ENCODE measurements at places on chromosomes 12 and 14.
A peak's percentile ranks its signal among the peaks of the same experiment; 100 is the strongest.

GRCh38 chr14:87203346-87203745 is 789.6 kb downstream of the GALC start:
- H3K36me3 ChIP-seq = no peaks in the 10 kb centered on the region
- no peak overlapping the region for H3K27ac ChIP-seq
- DNase-seq = no peak
- no peaks in the 10 kb centered on the region for H3K4me1 ChIP-seq
- no peak overlapping the region for H3K4me3 ChIP-seq

- no peaks in the 10 kb centered on the region for H3K27me3 ChIP-seq
- no peaks in the 10 kb centered on the region for H3K36me3 ChIP-seq
- no peak for DNase-seq
- H3K27ac ChIP-seq = no peak overlapping the region
Measured at GRCh38 chr12:100263131-100263530, 3.7 kb downstream of the DEPDC4 start.

DNA sequence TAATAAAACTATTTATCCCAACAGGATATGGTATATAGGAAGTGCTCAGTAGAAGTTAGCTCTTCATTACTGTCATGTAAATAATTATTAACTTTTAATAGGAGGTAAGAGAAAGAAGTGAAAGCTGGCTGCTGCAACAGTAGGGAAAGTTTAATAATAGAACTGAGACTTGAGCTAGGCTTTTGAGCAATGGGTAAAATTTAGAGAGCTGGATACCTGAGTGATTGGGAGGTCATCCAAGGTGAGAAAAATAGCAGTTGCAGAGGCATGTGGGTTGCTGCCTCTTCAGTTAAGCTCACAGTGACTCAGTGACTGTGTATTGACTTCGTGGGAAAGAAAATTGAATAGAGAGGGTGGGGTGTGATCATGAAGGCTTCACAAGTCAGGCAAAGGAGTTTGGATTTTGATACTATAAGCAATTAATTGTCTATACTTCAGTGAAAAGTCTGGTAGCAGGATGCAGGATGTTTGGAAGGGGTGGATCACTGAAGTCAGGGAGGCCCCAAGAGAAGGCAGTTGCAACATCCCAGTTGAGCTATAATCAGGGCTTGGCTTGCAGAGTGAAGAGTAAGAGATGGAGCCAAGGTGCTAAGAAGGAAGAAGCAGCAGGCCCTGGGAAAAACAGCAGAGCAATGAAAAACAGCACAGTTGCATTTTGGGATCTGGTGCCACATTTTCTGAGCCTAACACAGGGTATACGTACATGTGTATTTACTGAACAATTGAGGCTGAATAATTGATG is 172.0 kb upstream of the FRMD6 start:
- DNase-seq = no peak
- no peaks in the 10 kb centered on the region for H3K36me3 ChIP-seq
- no peaks in the 10 kb centered on the region for H3K4me1 ChIP-seq
- H3K27me3 ChIP-seq = no peaks in the 10 kb centered on the region

- no peaks in the 10 kb centered on the region for H3K27me3 ChIP-seq
- peak overlapping the region; percentile 91 for H3K27ac ChIP-seq
- peak overlapping the region; percentile 8 for H3K4me3 ChIP-seq
- no peak for DNase-seq
- H3K36me3 ChIP-seq = peaks cover 5% of the 10 kb centered on the region
Measured at GRCh38 chr12:94208622-94208966, 60.2 kb downstream of the PLXNC1 start.

DNA sequence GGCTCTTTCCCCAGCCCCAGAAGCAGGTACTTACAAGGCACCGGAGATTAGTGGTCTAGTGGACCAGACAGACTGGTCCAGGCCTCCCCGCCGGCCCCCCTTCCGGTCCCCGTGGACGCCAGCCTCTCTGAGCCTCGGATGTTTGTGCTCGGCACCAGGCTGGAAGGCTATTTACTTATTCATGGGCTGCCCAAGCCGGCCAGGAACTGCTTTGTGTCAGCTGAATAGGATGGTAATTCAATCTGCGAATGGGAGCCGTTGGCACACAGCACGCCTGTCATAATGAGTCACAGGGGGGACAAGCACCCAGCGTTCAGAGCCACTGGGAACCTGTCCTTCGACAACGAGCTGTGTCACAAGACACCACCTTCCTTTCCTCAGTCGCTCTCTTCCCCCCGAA is 82.3 kb downstream of the RIMBP2 start:
- H3K36me3 ChIP-seq = no peaks in the 10 kb centered on the region
- no peak overlapping the region for H3K27ac ChIP-seq
- no peak for DNase-seq
- no peaks in the 10 kb centered on the region for H3K27me3 ChIP-seq
- H3K4me3 ChIP-seq = no peak overlapping the region
- H3K4me1 ChIP-seq = no peaks in the 10 kb centered on the region

- DNase-seq = no peak
- no peak overlapping the region for H3K4me3 ChIP-seq
- H3K4me1 ChIP-seq = no peaks in the 10 kb centered on the region
- H3K27ac ChIP-seq = no peak overlapping the region
Measured at GRCh38 chr12:105588106-105588505, 257.6 kb downstream of the C12orf75 start.

DNA sequence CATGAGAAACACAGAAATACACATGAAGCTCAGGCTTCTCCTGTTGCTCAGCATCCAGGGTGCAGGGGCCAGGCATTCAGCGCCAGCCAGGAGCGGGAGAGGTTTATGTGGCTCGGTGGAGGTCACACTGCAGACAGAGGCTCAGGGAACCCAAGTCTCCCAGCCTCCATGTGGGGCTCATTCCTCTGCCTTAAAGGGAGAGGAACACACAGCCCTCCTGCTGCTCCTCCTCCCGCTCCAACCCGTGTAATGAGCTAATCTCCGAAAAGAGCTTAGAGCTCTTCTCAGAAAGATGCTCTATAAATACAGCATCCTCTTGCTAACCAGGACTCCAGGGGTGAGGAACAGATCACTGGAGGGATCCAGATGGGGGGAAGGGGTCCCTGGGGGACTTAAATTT is 28.2 kb downstream of the FGF6 start:
- DNase-seq = no peak
- H3K27ac ChIP-seq = no peak overlapping the region
- H3K27me3 ChIP-seq = no peaks in the 10 kb centered on the region
- peaks cover 18% of the 10 kb centered on the region for H3K4me1 ChIP-seq

DNA sequence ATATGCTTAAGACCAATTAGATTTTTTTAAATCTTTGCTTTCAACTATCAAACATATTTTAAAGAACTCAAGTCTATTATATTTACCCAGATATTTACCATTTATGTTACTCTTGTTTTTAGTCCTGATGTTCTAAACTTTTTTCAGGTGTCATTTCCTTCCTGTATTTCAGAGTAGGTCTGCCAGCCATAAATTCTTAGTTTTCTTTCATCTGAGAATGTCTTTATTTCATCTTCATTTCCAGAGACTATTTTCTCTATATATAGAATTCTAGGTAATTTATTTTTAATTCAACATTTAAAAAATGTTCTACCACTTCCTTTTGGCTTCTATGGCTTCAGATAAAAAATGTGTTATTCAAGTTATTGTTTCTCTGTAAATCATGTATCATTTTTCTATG is 218.2 kb upstream of the AMIGO2 start:
- no peak overlapping the region for H3K4me3 ChIP-seq
- DNase-seq = peak; percentile 44
- peaks cover 4% of the 10 kb centered on the region for H3K4me1 ChIP-seq
- H3K27me3 ChIP-seq = no peaks in the 10 kb centered on the region
- H3K36me3 ChIP-seq = no peaks in the 10 kb centered on the region
- H3K27ac ChIP-seq = no peak overlapping the region

GRCh38 chr14:76117789-76118484 is 33.8 kb upstream of the GPATCH2L start:
- H3K36me3 ChIP-seq = no peaks in the 10 kb centered on the region
- no peaks in the 10 kb centered on the region for H3K4me1 ChIP-seq
- no peak for DNase-seq
- H3K27ac ChIP-seq = no peak overlapping the region
- H3K27me3 ChIP-seq = peaks cover 18% of the 10 kb centered on the region

- H3K4me1 ChIP-seq = peaks cover 7% of the 10 kb centered on the region
- no peaks in the 10 kb centered on the region for H3K27me3 ChIP-seq
- no peak overlapping the region for H3K27ac ChIP-seq
- no peaks in the 10 kb centered on the region for H3K36me3 ChIP-seq
- H3K4me3 ChIP-seq = no peak overlapping the region
Measured at GRCh38 chr12:79885911-79886490, 48.9 kb downstream of the PPP1R12A start.

DNA sequence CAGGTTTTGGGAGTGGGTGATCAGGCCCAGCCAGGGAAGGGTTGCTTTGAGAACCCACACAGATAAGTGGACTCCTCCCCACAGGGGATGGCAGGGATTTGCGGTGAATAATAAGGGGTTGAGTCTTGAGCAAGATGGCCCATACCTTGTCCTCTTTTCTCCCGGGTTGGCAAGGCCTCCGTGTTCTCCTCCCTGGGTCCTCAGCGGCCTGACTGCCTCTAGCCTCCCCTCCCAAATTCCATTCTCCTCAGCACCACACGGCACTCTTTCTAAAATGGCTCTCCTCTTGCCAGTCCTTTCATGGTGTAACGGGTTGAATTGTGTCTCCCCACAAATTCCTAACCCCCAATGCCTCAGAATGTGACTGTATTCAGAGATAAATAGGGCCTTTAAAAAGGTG is 70.0 kb downstream of the CHST11 start:
- H3K36me3 ChIP-seq = peaks cover 3% of the 10 kb centered on the region
- no peak overlapping the region for H3K4me3 ChIP-seq
- no peak for DNase-seq
- H3K27me3 ChIP-seq = no peaks in the 10 kb centered on the region
- H3K4me1 ChIP-seq = peaks cover 51% of the 10 kb centered on the region

GRCh38 chr12:123962513-123962912 is 10.1 kb downstream of the CCDC92 start:
- H3K27ac ChIP-seq = no peak overlapping the region
- no peak overlapping the region for H3K4me3 ChIP-seq
- H3K36me3 ChIP-seq = no peaks in the 10 kb centered on the region

- H3K4me1 ChIP-seq = no peaks in the 10 kb centered on the region
- H3K36me3 ChIP-seq = no peaks in the 10 kb centered on the region
Measured at GRCh38 chr12:113021500-113021899, 35.0 kb upstream of the DTX1 start.

DNA sequence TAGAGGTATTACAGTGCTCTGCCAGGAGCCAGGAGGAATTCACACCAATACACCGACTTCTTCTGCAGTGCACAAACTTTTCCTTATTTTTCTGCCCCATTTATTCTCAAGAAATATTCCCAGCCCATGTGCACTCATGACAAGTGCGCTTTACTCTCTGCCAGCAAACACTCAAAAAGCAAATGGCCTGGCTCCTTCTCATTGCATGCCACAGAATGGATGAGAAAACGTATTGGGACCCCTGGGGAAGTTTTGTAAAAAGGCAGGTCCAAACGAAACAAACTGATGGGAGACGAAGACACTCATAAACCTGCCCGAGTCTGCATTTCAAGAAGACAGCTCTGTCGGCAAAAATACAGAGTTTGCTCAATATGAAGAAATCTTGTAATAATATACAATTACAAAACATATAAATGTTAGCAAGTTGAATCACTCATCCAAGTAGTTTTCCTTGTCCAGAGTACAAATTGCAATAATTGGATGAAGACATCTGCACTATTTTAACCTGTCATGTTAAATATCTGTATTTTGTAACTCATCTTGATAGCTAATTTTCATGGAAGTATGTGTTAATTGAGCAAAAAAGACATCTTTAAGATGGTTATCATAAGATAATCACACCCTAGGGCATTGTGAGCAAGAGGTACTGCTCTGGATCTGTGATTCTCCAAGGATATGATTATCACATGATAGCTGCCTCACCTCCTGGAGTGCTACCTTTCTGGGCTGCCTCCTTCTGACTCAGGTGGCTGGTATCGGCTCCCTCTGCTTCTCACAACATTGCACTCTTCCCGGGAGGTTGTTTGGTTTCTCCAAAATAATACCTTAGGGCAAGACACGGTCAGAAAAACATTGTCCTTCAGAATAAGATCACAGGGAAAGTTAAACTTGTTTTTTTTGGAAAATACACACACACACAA is 260.8 kb upstream of the G2E3 start:
- peaks cover 3% of the 10 kb centered on the region for H3K4me1 ChIP-seq
- no peak overlapping the region for H3K4me3 ChIP-seq
- no peaks in the 10 kb centered on the region for H3K27me3 ChIP-seq
- H3K36me3 ChIP-seq = no peaks in the 10 kb centered on the region
- no peak for DNase-seq

DNA sequence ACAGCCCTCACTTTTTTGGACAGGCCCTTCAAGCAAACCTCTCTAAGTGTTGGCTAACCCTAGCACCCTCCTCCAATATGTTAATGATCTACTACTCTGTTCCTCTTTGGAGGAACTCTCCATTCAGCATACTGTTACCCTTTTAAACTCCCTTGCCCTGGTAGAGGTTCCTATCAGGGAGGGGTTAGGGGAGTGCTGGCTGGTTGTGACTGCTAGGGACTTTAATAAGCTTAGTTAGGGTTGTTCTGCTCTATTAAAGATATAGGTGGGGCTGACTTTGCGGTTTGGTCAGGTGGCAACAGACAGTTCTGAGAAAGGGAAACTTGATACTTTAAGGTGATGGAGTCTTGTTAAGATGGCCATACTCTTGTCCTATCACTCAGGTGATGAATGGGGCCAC is 301.5 kb upstream of the FBXO33 start:
- no peak overlapping the region for H3K27ac ChIP-seq
- no peaks in the 10 kb centered on the region for H3K4me1 ChIP-seq
- DNase-seq = no peak
- no peaks in the 10 kb centered on the region for H3K27me3 ChIP-seq
- no peak overlapping the region for H3K4me3 ChIP-seq

DNA sequence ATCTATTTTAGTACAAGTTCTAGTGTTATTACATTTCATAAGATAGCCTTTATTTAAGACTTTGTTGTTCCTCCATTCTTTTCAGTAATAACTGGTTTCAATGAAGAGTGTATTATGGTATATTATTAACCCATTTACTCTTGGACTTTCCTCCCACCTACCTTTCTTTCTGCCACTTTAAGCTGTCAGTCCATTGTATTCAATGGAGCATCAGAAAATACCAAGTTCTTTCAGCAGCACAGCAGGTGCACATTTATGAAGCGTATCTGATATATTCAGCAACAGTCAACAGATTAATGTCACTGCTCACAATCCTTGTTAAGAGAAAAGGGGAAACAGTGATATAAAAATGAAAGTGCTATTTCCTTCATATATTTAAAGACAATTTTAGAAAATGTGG is 660.9 kb downstream of the C12orf50 start:
- no peak overlapping the region for H3K27ac ChIP-seq
- DNase-seq = no peak
- H3K27me3 ChIP-seq = no peaks in the 10 kb centered on the region
- H3K36me3 ChIP-seq = no peaks in the 10 kb centered on the region

- H3K27me3 ChIP-seq = no peaks in the 10 kb centered on the region
- no peaks in the 10 kb centered on the region for H3K36me3 ChIP-seq
- H3K4me3 ChIP-seq = no peak overlapping the region
- H3K4me1 ChIP-seq = no peaks in the 10 kb centered on the region
- H3K27ac ChIP-seq = no peak overlapping the region
- no peak for DNase-seq
Measured at GRCh38 chr12:70117670-70118069, 125.6 kb upstream of the CNOT2 start.

Measured in common myeloid progenitor, CD34-positive (primary cell).